Activated naive CD4-positive, alpha-beta T cell treated with anti-CD3 and anti-CD28 coated beads, Interleukin-2, amount 50 U/mL, for 72 hours (primary cell): ENCODE measurements at places on chromosomes 3 and 15. TPM values are rescaled to one million over a fixed set of nuclear protein-coding genes. Genes with fewer than 3 reads are reported as not detected.

Gene SYNPR
- not detected for total RNA-seq

Gene ENTPD3
- total RNA-seq: not detected

Gene RASL12
- not detected for total RNA-seq

Gene SAMMSON
- not detected for total RNA-seq

Gene SPTBN5
- total RNA-seq: 0.55 TPM

Gene NCBP2
- total RNA-seq: 73.8 TPM

Gene SPSB4
- total RNA-seq: not detected

Gene LCTL
- total RNA-seq: not detected

Gene C15orf39
- total RNA-seq: 17.5 TPM

Gene GNAT1
- not detected for total RNA-seq

Gene CLDN18
- not detected for total RNA-seq
